ENCODE measurements at places on chromosomes 5 and 9.
A peak's percentile ranks its signal among the peaks of the same experiment; 100 is the strongest.

DNA sequence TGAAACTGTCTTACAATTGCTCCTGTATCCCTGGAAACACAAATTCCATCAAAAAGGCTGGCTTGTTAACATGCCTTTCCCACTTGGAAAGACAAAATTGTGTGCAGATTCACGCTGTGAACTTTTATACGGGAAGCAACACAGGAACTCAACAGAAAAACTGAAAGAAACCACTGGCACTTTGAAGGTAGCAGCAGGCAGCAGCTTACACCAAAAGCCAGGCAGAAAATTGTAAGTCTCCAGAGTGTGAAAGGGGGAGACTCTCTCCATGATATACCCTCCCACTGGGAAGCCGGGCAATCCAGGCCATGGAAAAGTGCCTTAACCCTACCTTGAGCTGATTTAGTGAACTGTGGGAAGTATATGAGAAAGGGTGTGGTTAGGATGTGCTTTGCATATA is 943.7 kb downstream of the CDH18 start:
- DNase-seq = no peak

DNA sequence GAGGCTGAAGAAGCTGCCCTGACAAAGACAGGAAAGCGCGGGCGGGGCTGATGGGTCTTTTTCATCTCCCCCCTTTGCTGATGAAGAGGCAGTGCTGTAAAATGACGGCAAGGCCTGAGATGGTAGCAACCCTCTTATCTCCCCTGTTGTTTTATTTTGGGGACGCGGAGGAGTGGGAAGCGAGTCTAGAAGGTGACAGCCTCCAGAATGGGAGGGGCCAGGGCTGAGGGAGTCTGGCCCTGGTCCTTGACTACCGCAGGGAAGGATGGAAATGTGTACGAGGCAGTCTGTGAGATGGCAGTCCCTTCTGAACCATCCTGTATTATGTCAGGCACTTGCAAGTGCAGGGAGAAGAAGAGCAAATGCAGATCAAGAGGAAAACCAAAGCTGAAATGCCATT is 46.1 kb upstream of the TCERG1 start:
- no peak for DNase-seq

DNA sequence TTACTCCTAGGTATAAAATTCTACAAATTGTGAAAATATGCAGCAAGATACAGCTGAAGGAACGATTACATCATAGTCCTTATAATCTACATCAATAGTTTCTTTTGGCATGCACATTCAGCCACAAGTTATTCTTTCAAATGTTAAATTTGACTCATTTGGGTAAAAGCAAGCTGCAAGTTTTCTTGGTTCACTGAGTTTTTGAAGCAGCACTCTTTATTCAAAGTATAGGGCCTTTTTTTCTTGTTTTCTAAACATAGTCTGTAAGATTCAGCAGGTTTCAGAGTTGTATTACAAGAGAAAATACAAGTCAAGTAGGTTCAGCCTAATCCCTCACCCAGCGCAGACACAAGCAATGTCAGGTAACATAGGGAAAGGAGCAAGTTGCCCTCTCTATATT is 981.5 kb downstream of the PTPRD start:
- DNase-seq = no peak

DNA sequence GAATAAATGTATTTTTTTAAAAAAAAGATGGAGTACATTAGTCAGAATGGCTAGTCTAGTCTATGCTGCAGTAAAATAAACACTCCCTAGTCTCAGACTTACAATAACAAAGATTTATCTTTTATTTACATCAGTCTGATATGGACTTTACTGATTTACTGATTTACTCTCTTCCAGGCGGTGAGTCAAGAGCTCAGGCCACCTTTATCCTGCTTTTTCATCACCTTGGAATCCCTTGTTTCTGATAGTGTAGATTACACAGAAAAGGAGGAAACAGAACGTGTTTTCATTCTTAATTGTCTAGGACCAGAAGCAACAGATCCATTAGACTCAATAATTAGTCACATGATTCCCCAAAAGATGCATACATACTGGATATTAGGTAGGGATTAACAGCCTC is 290.1 kb upstream of the TRPC7 start:
- no peak for DNase-seq

DNA sequence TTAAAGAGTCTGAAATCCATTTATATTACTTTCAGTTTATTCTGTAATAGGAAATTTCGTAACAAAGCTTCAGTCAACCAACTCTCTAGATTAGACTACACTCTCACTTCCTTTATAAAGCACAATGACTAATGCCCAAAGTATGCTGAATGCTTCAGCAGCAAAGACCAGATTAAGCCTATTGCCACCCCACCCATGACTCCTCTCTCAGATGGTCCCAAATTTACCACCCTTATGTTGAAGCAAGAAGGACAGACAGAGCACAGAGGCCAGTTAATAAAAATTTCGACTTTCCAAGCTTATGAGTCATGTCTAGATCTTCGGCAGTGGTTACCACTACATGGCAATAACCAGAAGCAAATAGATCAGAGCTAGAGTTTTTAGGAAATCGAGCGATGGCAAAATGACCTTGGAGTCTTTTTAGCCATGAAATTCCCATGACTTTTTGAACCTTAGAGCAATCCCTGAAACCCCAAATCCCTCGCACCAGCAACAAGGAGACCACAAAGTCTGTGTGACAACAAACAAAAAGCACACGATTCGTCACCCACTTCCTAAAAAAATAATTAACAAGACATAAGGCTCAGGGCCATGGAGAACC is 287.8 kb upstream of the RASA1 start:
- DNase-seq = peak; percentile 18

GRCh38 chr5:122882831-122883230 is 37.4 kb downstream of the SNX24 start:
- DNase-seq = no peak

DNA sequence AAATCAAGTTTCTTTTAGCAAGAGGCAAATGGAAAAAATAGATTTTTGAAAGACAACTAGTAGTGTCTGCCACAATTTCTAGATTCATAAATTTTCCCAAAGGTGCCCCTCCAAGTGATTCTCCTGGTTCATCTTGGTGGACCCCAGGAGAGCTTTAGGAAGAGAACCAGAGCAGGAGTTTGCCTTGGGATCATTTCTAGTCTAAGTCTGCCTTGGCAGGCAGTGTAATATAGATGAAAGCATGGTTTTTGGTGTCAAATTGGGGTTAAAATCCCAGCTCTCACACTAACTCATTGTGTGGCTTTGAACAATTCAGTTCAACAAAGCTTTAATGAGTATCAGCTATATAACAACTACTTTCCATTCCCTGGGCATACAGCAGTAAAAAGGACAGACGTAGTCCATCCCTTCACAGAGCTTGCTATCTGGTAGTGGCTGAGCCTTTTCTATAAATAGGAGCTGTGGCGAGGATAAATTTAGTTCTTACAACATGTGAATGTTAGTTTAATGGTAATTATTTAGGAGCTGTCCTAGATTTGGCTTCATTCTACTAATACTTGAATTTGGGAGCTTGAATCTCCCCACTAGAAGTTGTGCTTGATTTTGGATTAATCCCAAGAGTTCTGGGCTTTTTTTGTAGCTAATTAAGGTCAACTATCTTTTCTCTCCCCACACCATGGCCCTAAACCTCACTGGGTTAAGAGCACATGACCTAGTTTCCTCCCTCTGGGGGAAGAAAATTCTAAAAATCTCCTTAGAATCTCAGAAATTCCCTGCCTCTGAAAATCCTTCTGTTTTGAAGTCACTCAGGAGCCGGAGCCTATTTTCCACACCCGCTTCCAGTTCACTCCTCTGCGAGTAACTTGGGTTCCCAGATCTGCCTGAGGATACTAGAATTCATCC is 197.8 kb downstream of the PCSK1 start:
- DNase-seq = no peak
